ENCODE measurements at places on chromosomes 3 and 15. TPM values are rescaled to one million over a fixed set of nuclear protein-coding genes. Genes with fewer than 3 reads are reported as not detected.

Gene SLC22A13
- polyA plus RNA-seq, result 0.14 TPM

Gene P2RY14
- not detected for polyA plus RNA-seq

Gene DUOX1
- polyA plus RNA-seq, result 10.5 TPM

Gene COL6A6
- polyA plus RNA-seq, result not detected

Gene CD86
- polyA plus RNA-seq, result 4.2 TPM

Gene ETV5
- 32.9 TPM for polyA plus RNA-seq

GRCh38 chr3:131714585-131715220 lies 211.9 kb upstream of the MRPL3 start:
- no peak for DNase-seq

- no peak for DNase-seq
Measured at GRCh38 chr3:38114052-38114874, 22.7 kb downstream of the ACAA1 start.

- DNase-seq, result peak; percentile 55
Measured at GRCh38 chr15:65032801-65033537, 3.5 kb upstream of the MTFMT start.

- DNase-seq, result no peak
Measured at GRCh38 chr3:143103652-143104051, 15.9 kb upstream of the CHST2 start.

- no peak for DNase-seq
Measured at GRCh38 chr3:17050506-17050905, 165.8 kb downstream of the PLCL2 start.

DNA sequence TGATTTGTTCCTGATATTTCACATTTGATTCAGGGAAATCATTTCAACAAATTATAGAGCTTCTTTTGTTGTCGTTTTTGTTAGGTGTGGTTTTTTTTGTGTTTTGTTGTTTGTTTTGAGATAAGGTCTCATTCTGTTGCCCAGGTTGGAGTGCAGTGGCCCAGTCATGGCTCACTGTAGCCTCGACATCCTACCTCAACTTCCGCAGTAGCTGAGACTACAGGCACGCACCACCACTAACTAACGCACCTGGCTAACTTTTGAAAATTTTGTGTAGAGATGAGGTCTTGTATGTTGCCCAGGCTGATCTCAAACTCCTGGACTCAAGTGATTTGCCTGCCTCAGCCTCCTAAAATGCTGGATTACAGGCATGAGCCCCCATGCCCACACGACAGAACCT lies 177.0 kb downstream of the AKAP13 start:
- DNase-seq, result no peak

- no peak for DNase-seq
Measured at GRCh38 chr3:122247825-122248185, 64.3 kb downstream of the CASR start.

GRCh38 chr3:173273838-173274237 lies 123.7 kb upstream of the NLGN1 start:
- DNase-seq, result no peak

DNA sequence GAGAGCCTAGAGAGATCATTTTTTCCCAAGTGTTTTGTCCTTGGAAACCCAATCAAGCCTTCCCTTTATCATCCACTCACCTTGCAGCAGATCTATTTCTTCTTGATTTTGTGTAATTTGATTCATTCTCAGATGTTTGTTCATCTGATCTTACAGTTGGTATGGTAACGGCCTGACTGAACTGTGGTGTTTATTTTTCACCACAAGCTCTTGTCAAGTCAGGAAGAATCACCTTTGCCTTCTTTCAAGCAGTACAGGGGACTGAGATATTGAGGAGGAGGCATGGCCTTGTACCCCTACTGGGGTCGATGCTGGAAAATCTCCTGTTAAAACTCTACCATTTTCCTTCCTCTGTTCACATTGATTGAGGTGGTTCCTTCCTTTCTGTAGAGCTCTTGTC lies 361.4 kb upstream of the CFAP20DC start:
- no peak for DNase-seq

DNA sequence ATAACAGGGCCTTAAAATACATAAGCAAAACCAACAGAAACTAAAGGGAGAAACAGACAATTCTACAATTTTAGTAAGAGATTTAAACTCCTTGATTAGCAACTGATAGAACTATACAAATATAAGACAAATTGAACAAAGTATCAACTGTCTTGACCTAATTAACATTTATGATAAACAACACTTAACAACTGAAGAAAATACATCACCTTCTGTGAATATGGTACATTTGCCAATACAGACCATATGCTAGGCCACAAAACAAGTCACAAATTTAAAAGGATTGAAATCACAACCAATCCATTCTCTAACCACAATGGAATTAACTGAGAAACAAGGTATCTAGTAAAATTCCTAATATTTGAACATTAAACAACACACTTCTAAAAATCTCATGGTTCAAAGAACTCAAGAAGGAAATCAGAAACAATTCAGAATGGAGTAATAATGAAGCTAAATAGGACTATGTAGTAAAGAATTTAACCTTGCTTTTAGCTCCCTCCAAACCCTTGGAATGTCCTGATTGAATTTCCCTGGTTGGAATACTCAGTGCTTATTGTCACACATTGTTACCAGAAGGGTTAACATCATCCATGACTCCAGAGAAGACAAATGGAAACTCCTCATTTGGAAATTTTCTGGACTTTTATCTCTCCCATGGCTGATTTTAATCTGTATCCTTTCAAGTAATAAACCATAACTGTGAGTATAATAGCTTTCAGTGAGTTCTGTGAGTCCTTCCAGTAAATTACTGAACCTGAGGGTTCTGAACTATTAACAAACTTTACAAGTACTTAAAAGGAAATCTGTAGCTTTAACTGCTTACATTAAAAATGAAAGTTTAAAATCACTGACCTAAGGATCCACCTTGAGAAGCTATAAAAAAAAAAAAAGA lies 88.8 kb downstream of the DLG1 start:
- no peak for DNase-seq

DNA sequence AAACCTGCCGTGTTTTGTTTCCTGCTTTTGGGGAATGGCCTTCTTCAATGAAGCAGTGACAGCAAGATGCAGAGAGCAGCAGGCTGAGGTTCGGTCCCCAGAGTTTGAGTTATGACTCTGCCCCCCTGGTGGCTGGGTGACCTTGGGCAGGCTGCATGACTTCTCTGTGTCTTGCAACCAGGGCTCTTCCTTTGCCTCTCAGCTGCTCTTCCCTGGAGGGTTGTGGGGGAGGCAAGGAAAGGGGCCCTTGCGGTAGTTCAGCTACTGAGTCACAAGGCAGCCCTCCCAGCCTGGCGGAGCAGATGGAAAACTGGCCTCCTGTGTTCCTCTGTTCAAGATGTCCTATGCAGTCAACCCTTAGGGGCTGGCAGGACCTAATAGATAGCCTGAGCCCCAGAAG lies 17.1 kb downstream of the CTXND1 start:
- peak; percentile 21 for DNase-seq

DNA sequence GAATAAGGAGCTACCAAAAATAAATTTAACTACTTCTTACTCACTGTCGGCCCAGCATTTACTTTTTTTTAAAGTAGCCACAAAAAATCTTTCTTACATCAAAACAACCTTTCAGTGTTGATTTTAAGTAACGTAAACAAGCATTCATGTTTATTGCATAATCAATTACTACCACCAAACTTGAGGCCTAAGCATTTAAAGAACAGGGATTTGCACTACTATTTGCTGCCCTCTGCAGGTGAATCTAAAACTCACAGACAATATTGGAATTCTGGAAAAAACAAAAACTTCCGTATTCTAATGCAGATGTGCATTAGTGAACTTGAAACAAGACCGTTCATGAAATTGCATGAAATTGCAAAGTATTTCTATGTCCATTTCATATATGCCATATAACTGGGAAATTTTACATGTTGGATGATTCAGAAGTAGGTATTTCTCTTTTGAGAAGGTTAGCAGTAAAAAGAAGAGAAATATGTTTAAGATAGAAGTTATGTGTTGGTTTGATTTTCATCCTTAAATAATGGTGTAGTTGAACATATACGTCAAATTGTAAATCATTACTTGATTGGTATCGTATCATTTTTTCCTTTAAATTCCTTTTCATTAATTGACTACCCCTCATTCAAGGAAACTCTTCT lies 55.6 kb downstream of the CGGBP1 start:
- DNase-seq, result peak; percentile 29

DNA sequence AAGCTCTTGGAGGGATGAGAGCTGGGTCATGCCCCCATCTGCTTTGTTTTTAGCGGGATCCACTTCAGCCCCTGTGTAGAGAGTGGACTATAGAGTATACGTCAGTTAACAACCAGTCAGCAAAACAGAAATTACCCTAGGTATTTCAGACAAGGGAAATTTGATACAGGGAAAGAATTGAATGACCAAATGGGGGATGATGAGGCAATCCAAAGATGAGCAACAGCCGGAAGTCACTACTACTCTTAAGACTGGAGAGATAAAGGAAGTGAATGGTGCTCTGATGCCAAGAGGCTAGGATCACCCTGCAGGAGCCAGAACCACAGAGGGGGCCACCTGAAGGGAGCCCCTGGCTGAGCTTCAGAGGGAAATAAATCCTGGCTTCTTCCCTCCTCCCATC lies 1.7 kb upstream of the GPR62 start:
- DNase-seq, result peak; percentile 43

DNA sequence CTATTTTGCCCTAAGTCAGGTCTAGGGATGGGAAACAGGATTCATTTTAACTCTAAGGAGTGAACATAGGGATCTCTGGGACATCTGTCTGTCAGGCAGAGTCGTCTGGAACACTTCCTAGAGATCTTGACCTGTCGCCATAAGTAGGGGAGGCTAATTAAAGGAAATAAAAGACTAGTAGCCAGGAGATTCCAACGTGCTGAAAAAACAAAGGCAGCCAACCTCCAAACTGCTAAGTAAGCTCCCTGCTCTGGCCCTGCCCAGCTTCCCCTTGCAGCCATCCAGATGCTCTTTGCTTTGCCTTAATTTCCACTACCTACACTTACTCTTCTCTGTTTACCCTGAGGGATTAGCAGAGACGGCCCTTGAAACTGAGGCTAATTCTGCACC lies 18.4 kb upstream of the TSEN2 start:
- no peak for DNase-seq
